ENCODE measurements at places on chromosomes 16 and 17.

GRCh38 chr17:19867329-19868078 lies at the start of gene ULK2:
Gene ULK2 (minus strand): TSS chr17:19867936. CDS start chr17:19867417, 519 bp downstream.
- no peak for DNase-seq

DNA sequence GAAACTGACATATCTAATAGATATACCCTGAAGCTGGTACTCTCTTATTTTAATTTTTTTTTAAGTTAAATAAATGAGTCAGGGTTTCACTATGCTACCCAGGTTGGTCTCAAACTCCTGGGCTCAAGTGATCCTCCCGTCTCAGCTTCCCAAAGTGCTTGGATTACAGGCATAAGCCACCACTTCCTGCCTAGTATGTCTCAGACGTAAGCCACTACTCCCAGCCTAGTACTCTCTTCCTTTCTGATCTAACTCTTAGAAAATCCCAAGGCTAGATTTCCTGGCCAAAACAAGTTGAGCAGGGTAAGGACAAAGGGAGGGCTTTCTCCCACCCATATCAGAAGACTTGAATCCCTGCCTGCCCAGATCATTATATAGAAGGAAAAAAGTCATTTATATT lies 33.7 kb downstream of the HOXB1 start:
- no peak for DNase-seq

GRCh38 chr16:53711390-53711789 lies 7.4 kb downstream of the FTO start:
- no peak for DNase-seq

GRCh38 chr17:62172492-62173291 lies 107.6 kb upstream of the MED13 start:
- no peak for DNase-seq

DNA sequence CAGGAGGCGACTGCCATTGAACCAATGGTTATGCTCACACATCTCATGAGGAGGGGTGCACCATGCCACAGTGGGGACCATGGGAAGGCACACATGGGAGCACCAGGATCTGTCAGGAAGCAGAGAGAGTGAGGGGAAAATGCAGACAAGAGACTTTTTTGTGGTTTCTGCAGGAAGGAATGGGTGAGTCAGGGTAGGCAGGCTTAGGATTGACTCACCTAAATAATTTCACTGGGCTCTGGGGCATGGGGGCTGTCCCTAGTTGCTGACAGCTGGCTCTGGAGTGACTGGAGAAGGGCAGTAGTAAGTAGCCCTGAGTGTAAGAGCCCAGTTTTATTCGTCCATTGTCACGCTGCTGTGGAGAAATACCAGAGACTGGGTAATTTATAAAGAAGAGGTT lies 202.4 kb downstream of the AXIN2 start:
- no peak for DNase-seq

Measured in suprapubic skin (tissue), 4 donors.